ENCODE measurements at places on chromosomes 7 and 10.

DNA sequence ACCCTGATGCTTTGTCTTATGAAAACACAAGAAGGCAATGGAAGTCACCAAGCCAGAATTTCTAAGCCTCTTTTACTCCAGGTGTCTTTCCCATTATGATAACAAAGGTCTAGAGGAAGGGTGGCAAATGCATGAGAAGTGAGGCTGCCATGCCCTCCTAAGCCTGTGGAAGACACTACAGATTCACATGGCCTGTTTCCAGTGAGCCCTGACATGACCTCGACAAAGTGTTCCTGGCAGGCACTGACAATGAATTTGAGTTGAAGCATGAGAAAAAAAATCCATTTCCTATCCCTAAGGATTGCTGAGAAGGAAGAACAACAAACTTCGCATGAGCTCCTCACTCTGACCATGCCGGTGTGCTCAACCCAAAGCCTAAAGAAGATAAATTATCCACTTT, 268.0 kb downstream of the HTR7 start:
- DNase-seq: peak; percentile 27

- DNase-seq: no peak
These were observed 15.9 kb downstream of the FKBP6 start for GRCh38 chr7:73343671-73344380.

DNA sequence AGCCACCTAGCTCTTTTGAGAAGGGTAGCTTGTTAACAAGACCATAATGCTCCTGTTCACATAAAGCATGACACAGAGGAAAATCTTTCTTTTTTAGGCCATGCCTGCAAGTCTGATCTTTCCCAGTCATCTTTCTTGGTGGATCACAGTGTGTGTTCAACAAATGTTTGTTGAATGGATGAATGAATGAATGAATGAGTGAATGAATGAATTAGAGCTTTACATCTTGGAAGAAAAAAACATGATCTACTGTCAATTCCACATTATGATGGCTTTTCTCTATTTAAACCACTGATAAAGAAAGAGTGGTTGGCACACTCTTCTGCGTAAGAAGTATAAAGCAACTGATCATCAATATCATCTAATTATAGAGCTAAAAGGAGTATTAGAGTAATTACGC, 148.7 kb downstream of the CCDC71L start:
- DNase-seq: no peak

DNA sequence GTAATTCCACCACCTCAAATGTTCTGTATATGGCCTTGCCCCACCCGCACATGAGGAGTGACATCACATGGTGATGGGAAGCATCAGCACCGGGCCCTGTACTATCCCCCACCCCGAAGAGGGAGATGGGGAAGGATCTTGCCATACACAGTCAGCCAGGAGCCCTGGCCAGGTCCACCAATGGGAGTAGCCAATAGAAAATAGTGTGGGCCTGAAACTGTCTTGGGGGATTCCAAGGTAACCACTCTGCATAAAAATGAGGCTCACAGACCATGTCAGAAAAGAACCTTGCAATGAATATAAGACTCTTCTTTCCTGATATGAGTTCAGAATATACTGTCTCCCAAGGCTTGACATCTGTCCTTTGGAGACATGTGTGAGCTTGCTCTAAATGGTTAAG, 51.1 kb downstream of the ADRB1 start:
- no peak for DNase-seq

DNA sequence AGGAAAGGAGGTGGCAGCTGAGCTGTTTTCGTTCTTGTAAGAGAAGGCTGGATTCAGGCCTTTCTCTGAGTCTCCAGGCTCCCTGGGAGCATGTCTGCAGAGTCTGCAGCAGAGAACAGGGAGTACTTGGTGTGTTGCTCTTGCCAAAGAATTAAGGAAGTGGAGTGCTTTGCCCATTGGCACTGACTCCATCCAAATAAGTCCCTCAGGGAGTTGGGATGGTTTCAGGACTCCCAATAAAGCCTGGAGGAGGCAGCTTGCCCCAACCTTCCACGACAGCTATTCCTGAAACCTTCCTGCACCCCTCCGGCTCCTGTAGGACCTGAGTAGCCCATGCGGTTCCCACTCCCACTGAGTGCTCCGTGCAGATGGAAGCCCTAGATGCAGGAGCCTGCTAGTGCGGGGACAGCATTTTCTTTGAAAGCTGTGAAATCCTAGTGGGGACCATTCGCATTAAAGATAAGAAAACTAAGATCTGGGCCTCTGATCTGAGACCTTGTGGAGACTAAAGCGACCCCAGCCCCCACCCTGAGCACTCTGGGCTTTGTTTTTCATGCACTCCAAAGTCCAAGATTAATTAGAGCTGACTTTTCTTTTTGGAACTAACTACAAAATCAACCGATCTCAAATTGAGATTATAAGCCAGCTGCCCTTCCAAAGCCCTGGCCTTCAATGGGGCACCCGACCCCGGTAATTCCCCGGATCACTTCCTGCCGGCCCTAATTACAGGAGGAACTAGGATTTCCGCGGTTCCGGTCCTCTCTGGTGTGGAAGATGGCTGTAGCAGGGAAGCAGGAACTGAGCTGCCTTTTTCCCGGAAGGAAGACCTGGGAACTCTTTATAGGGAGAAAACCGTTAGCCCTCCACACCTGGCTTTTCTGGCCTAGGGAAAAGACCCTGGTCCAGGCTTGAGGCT, 110.2 kb downstream of the COL13A1 start:
- DNase-seq: peak; percentile 66

- DNase-seq: no peak
These were observed 821.5 kb upstream of the IGFBP3 start for GRCh38 chr7:46742601-46743000.

GRCh38 chr10:66782144-66782543, 143.7 kb upstream of the LRRTM3 start:
- DNase-seq: no peak

- DNase-seq: peak; percentile 61
These were observed 387.3 kb upstream of the MGMT start for GRCh38 chr10:129079705-129080104.

DNA sequence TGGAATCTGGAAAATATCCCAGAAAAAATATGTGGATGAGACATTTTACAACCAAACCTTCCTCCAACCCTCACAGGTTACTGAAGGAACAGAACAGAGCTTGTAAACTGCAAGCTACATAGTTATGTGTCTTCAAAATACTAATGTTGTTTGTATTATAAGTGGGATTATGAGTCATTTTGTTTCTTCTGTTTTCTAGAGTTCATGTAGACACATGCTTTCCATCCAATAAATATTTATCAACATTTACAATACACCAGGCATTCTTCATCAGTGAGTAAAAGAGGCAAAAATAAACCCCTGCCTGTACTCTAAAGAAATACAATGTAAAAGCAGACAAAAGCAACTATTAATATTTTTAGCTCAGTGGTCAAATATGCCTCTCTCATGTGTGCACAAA, 38.0 kb upstream of the TES start:
- DNase-seq: no peak

- DNase-seq: no peak
These were observed 4.8 kb upstream of the DNAAF5 start for GRCh38 chr7:721619-722248.

- DNase-seq: no peak
These were observed 45.7 kb downstream of the POLR3A start for GRCh38 chr10:77983384-77984341.

GRCh38 chr10:126060261-126060931, 164.0 kb downstream of the FANK1 start:
- DNase-seq: peak; percentile 52

- peak; percentile 16 for DNase-seq
These were observed 161.8 kb upstream of the MTPN start for GRCh38 chr7:136138991-136139390.

- no peak for DNase-seq
These were observed 30.1 kb downstream of the APBB1IP start for GRCh38 chr10:26468291-26468690.

DNA sequence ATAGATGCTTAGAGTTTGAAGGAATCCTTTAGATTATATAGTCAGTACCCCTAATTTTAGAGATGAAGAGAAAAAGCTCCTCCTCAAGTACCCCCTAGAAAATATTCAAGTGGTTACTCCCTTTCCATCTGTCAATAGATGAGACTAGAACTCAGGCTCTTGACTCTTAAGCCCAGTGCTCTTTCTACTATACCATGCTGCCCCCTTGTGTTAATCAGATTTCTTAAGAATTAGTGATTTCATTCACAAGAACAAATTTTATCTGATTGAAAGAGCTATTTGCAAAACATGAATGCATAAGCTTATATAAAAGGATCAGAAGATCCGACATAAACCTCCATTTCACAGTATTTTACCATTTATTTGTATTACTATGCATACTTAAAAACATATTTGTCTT, 179.3 kb downstream of the TFEC start:
- DNase-seq: peak; percentile 51

- no peak for DNase-seq
These were observed 27.6 kb downstream of the SGPL1 start for GRCh38 chr10:70843333-70843732.

GRCh38 chr7:122652876-122653275, 46.0 kb downstream of the RNF133 start:
- DNase-seq: no peak

All from eye (tissue), 1 donor.